ENCODE measurements at places on chromosomes 3 and 15. TPM values are rescaled to one million over a fixed set of nuclear protein-coding genes. Genes with fewer than 3 reads are reported as not detected.

The SLC28A2 gene
- not detected for total RNA-seq

The SLC4A7 gene
- total RNA-seq: 32.8 TPM

The GOLGA8B gene
- 131 TPM for total RNA-seq

The CCR9 gene
- total RNA-seq: not detected

The PP2D1 gene
- total RNA-seq: not detected

GRCh38 chr3:121869736-121870135 is 24.5 kb upstream of the SLC15A2 start:
- H3K4me3 ChIP-seq: no peak overlapping the region
- no peaks in the 10 kb centered on the region for H3K36me3 ChIP-seq
- no peaks in the 10 kb centered on the region for H3K27me3 ChIP-seq
- no peaks in the 10 kb centered on the region for H3K4me1 ChIP-seq

GRCh38 chr3:126216416-126216815 is 36.0 kb upstream of the ALDH1L1 start:
- H3K36me3 ChIP-seq: no peaks in the 10 kb centered on the region
- no peak for DNase-seq
- H3K4me3 ChIP-seq: no peak overlapping the region
- H3K27me3 ChIP-seq: peaks cover 6% of the 10 kb centered on the region

DNA sequence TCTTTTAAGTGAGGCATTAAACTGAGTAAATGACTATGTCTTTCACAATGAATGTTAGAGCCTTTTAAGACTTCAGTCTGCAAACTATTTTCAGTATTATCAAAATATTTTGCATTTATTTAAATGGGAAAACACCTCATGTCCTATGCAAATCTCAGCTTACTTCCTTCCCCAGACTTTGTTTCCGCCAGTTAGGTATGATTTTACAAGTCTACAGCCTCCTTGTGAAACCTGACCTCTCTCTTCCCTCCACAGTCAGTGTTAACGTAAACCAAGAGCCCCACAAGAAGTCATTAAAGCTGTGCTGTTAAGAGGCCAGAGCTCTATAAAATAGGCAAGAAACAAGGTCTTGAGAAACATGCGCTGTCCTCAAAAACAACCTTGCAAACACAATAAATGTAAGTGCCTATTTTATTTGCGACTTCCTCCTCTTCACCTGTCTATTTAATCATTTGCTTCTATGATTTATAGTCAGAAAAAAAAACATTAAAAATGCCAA is 48.3 kb downstream of the PRTG start:
- no peak overlapping the region for H3K4me3 ChIP-seq
- no peak overlapping the region for H3K27ac ChIP-seq
- DNase-seq: no peak
- H3K4me1 ChIP-seq: no peaks in the 10 kb centered on the region
- H3K36me3 ChIP-seq: no peaks in the 10 kb centered on the region
- H3K27me3 ChIP-seq: no peaks in the 10 kb centered on the region

DNA sequence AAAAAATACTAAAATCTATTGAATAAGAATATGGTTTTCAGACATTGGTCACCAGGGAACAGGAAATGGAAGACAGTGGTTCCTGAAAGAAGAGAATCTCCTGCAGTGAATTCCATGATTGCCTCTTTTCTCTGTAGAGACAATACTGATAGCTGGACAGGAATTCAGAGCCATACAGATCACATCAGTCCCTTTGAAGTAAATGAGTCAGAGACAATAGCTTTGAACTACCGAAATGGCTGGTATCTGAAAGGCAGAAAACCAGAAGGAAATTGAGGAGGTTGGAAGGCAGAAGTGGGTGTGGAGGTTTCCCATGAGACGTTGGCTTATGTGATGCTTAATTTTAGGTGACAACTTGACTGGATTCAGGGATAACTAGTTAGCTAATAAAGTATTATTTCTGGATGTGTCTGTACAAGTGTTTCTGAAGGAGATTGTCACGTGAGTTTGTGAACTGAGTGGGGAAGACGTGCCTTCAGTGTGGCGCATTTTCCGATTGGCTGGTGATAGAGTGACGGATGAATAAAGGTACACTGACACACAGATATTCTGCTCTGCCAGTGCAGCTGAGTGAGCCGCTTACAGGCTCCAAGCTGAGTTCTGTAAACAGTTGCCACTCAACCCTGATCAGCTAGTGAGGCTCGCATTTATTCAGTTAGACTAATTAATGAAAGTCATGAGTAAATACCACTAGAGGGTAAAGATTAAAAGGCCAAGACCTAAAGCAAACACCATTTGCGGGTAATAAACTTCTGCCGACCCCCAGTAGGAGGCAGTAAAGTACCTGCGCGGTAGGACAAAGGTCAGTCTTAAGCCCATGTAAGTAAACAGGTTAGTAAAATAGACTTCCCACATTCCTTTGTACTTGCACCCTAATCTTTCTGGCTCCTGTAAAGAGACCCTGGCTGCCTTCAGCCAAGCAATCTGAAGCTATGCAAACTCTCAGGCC is 1298.6 kb downstream of the SI start:
- H3K4me1 ChIP-seq: no peaks in the 10 kb centered on the region
- H3K27ac ChIP-seq: no peak overlapping the region
- no peak overlapping the region for H3K4me3 ChIP-seq
- no peaks in the 10 kb centered on the region for H3K27me3 ChIP-seq
- DNase-seq: no peak
- no peaks in the 10 kb centered on the region for H3K36me3 ChIP-seq

GRCh38 chr3:128878556-128879124 is 780 bp upstream of the ACAD9 start:
- peaks cover 2% of the 10 kb centered on the region for H3K4me1 ChIP-seq
- H3K36me3 ChIP-seq: no peaks in the 10 kb centered on the region
- peak overlapping the region; percentile 74 for H3K4me3 ChIP-seq
- H3K27ac ChIP-seq: peak overlapping the region; percentile 97

DNA sequence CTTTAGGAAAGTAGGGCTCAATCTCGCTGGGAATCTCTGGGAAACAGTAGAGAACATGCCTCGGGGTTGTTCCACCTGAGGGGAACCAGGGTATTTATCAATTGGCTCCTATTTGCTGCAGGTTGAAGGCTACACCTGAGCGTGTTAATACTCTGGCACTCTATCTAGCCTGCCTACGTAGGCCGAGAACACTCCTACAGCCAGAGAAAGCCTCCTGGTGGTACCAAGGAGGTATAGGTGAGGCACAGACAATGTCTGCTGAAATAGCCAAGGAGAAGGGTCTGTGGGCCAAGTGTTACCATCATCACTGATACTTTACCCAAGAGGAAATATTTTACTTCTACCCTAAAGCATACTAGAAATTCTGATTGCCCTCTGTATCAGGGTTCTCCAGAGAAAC is 341.0 kb upstream of the UBE2E2 start:
- H3K4me1 ChIP-seq: no peaks in the 10 kb centered on the region
- H3K27me3 ChIP-seq: no peaks in the 10 kb centered on the region
- no peak overlapping the region for H3K27ac ChIP-seq
- H3K4me3 ChIP-seq: no peak overlapping the region
- DNase-seq: no peak

GRCh38 chr3:19155375-19155774 is 7.1 kb downstream of the KCNH8 start:
- no peak for DNase-seq
- H3K27ac ChIP-seq: no peak overlapping the region
- H3K36me3 ChIP-seq: no peaks in the 10 kb centered on the region
- no peak overlapping the region for H3K4me3 ChIP-seq
- H3K4me1 ChIP-seq: no peaks in the 10 kb centered on the region

DNA sequence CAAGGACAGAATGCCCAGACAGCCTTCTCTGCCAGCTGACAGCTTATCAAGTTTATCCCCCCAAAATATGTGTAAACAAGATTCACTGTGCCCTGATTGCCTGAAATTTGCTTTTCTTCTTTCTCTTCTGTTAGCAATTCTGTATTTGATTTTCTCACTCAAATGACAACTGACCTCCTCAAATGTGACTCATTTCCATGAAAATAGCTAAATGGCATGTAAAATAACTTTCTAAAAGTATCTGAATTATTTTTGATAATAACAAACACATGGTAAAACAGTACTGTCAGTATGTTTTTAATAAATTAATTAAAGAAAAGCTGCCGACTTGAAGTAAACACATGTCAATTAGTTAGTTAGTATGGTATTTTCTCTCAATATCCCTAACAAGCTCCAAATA is 202.3 kb upstream of the STAC start:
- H3K36me3 ChIP-seq: no peaks in the 10 kb centered on the region
- no peak overlapping the region for H3K27ac ChIP-seq
- no peaks in the 10 kb centered on the region for H3K4me1 ChIP-seq

- no peak overlapping the region for H3K27ac ChIP-seq
- DNase-seq: peak; percentile 34
- H3K4me1 ChIP-seq: no peaks in the 10 kb centered on the region
- H3K4me3 ChIP-seq: no peak overlapping the region
These were observed 1.6 kb upstream of the CHST13 start for GRCh38 chr3:126522363-126522788.

GRCh38 chr3:29169451-29169850 is 111.4 kb upstream of the RBMS3 start:
- H3K36me3 ChIP-seq: no peaks in the 10 kb centered on the region
- H3K4me3 ChIP-seq: no peak overlapping the region
- no peaks in the 10 kb centered on the region for H3K4me1 ChIP-seq
- no peak overlapping the region for H3K27ac ChIP-seq

DNA sequence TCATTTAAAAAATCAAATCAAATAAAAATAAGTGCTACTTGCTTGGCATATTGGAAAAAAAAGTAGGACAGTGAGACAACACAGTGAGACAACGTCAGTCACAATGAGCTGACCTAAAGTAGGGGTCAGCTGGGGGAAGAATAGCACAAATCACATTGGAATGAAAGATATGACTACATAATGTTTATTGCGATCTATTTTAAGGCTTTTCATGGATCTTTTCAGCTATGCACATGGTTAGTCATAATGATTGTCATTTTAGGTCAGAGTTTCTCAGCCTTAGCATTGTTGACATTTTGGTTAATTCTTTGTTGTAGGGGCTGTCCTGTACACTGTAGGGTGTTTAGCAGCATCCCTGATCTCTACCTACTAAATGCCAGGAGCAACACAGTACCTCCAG is 44.5 kb downstream of the CMSS1 start:
- no peaks in the 10 kb centered on the region for H3K36me3 ChIP-seq
- no peaks in the 10 kb centered on the region for H3K4me1 ChIP-seq
- H3K4me3 ChIP-seq: no peak overlapping the region

- DNase-seq: no peak
- no peaks in the 10 kb centered on the region for H3K36me3 ChIP-seq
- H3K27ac ChIP-seq: peak overlapping the region; percentile 79
- peaks cover 10% of the 10 kb centered on the region for H3K4me1 ChIP-seq
- no peaks in the 10 kb centered on the region for H3K27me3 ChIP-seq
These were observed 74.8 kb downstream of the RPL39L start for GRCh38 chr3:187064210-187065115.

- H3K4me3 ChIP-seq: no peak overlapping the region
- no peaks in the 10 kb centered on the region for H3K4me1 ChIP-seq
- H3K36me3 ChIP-seq: no peaks in the 10 kb centered on the region
- H3K27ac ChIP-seq: no peak overlapping the region
- no peaks in the 10 kb centered on the region for H3K27me3 ChIP-seq
These were observed 166.9 kb upstream of the UMPS start for GRCh38 chr3:124563376-124563775.

- no peaks in the 10 kb centered on the region for H3K4me1 ChIP-seq
- H3K4me3 ChIP-seq: no peak overlapping the region
- no peaks in the 10 kb centered on the region for H3K27me3 ChIP-seq
- H3K27ac ChIP-seq: no peak overlapping the region
- DNase-seq: no peak
These were observed 9.9 kb downstream of the RARB start for GRCh38 chr3:25437953-25438352.

DNA sequence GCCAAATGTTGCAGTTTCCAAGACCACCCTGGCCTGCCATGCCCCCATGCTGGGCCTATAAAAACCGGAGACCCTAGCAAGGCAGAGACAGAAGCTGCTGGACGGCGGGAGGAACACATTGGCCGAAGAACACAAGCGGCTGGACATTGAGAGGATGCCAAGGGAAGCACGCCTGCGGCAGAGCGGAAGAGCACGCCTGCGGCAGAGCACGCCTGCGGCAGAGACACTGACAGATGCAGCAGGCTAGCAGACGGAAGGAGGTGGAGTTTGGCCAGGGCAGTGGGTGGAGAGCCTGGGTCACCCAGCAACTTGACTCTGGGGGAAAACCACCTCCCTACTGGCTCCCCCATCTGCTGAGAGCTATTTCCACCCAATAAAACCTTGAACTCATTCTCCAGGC is 322.3 kb upstream of the TBL1XR1 start:
- no peak overlapping the region for H3K4me3 ChIP-seq
- H3K4me1 ChIP-seq: no peaks in the 10 kb centered on the region
- no peaks in the 10 kb centered on the region for H3K36me3 ChIP-seq
- no peaks in the 10 kb centered on the region for H3K27me3 ChIP-seq
- no peak for DNase-seq
- no peak overlapping the region for H3K27ac ChIP-seq

DNA sequence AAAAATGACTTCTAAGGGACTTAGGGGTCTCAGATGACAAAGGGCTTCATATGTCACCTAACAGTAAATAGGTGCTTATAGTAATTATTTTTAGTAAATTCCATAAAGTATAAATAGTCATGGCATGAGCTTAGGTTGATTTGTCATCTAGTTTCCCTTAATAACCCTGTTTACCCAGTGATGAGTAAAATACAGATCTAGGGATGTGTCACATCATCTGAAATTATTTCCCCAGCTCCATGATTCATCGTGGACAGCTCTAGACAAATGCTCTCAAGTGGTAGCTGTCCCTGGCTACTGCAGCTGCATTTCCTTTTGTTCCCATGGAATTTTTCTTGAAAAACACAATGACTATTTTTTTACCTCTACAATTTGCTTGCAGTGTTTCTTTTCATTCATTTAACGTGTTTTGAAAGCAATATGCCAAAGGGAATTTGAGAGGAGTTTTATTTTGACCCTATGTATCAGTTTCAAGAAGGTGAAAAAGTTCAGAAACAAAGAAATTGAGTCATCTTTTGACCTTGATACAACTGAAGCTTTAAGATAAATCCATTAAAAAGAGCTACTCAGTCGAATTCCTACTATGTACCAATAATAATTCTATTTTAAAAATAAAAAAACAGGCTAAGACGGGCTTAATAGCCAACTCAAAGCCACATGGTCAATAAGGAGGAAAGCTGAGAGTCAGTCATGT is 241.6 kb downstream of the KCNMB2 start:
- H3K27ac ChIP-seq: no peak overlapping the region

GRCh38 chr3:11120091-11120805 is 34.0 kb upstream of the HRH1 start:
- no peak overlapping the region for H3K4me3 ChIP-seq
- no peak overlapping the region for H3K27ac ChIP-seq
- no peak for DNase-seq
- H3K36me3 ChIP-seq: no peaks in the 10 kb centered on the region

GRCh38 chr3:118530350-118530922 is 504.2 kb downstream of the IGSF11 start:
- no peaks in the 10 kb centered on the region for H3K27me3 ChIP-seq
- no peaks in the 10 kb centered on the region for H3K4me1 ChIP-seq
- no peaks in the 10 kb centered on the region for H3K36me3 ChIP-seq
- H3K27ac ChIP-seq: no peak overlapping the region
- no peak for DNase-seq

- no peak for DNase-seq
- H3K36me3 ChIP-seq: no peaks in the 10 kb centered on the region
- no peaks in the 10 kb centered on the region for H3K4me1 ChIP-seq
- H3K27me3 ChIP-seq: no peaks in the 10 kb centered on the region
- H3K27ac ChIP-seq: no peak overlapping the region
- no peak overlapping the region for H3K4me3 ChIP-seq
These were observed 1.1 kb upstream of the BCL2L10 start for GRCh38 chr15:52113708-52114107.
